ENCODE measurements at places on chromosomes 2 and 18. TPM values are rescaled to one million over a fixed set of nuclear protein-coding genes. Genes with fewer than 3 reads are reported as not detected.

Gene FAM228A
- not detected for total RNA-seq

Gene CD8B2
- total RNA-seq, result not detected

Gene GKN2
- total RNA-seq, result not detected

Gene SPHKAP
- not detected for total RNA-seq
